ENCODE measurements at places on chromosomes 1 and 21. TPM values are rescaled to one million over a fixed set of nuclear protein-coding genes. Genes with fewer than 3 reads are reported as not detected.

DNA sequence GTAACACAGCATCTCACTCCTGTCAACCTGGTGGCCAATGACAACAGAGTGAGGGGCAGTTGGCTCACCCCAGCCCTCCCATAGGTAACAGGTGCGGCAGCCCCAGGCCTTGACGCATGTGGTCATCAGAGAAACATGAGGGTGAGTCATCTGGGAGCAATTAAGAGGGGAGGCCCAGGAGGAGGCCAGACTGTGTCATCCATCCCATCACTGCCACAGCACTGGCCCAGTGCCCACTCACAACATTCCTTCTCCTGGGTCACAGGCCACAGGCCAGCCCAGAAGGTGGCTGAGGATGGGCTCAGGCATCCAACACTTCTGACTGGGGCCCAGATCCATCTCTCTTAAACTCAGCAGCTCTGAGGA, 17.1 kb downstream of the TEX35 start:
- DNase-seq: no peak

- DNase-seq: no peak
These were observed 24.9 kb downstream of the UBE2U start for GRCh38 chr1:64228167-64228957.

DNA sequence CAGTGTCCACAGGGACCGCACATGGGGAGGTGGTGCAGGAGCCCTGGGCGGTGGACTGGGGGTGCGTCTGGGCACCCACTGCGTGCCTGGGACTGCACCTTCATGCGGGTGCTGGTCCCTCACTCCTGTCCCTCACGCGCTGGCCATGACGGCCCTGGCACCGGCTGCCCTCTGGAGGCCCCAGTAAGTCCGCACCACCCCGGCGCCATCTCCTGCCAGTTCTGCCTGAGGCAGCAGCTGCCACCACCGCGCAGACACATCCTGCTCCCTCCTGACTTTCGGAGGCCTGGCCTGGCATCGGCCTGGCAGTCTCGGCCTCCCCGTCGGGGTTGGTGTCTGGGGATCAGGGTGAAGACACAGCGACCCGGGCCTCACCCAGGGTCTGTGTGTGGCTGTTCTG, 64.8 kb downstream of the MORN1 start:
- DNase-seq: no peak

The PTGFR gene
- 2.0 TPM for total RNA-seq

DNA sequence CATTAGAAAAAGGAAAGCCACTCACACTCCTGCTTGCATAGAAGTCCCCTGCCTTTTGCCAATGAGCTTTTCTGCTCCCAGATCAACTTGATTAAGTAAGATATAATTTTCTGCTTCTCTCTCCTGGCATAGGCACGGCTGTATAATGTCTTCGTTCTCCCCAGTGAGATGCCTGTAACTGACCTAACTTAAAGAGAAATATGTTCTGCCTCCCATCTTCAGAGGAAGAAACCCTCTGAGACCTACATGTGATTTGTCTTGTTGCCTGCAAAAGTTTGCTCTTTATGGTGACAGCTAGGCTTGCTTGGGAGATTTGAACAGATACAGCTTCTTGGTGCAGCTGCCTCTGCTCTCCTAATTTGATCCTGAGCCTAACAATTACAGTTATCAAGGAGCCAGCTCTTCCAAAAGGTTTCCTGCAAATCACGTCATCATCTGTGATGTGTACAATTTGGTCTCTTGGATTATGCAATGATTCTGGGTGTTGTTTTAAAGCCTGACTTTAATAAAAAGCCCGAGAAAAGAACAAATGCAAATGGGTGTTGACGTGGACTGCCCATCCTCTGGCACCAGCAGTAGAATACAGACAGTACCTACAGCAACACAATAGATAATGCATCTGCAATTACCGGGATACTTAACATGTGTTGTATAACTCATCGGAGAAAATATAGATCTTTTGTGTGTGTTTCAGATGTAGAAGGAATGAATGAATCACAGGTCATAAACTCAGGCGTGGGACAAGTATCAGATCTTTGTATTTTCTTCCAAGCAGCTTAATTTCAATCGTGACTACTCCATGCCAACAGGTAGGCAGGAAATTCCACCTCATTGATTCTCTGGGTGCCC, 76.2 kb upstream of the KAZN start:
- no peak for DNase-seq
